Thyroid gland (tissue), 4 donors: ENCODE measurements at places on chromosomes 2 and 18. TPM values are rescaled to one million over a fixed set of nuclear protein-coding genes. Genes with fewer than 3 reads are reported as not detected.

DNA sequence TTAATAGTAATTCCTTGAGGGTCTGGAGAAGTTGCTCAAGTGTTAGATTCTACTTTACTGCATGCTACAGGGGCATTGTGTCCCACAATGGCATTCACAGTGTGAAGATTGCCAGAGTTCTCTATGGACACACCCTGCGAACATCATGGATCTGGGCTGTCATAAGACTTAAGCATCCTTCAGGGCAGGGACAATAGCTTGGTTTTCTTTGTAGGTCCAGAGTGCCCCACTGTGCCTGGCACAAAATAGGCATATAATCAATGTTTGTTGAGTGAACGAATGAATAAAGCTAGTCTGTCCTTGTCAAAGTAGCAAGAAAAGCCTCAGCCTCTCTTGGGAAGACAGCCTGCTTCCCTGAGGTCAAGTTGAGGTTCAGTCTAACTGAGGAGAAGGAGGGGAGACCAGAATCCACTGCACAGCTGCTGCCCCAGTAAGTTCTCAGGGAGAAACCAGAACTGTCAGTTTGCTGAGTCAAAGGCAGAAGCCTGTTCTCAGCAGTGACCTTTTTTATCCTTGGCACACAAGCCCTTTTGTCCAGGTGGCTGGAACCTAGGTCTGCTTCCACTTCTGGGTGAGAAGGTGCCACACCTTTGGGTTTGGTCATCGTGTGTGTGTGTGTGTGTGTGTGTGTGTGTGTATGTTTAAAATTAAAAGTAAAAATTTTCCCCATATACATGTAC lies 15.0 kb downstream of the INPP4A start:
- H3K27ac ChIP-seq, result no peak overlapping the region
- peak; percentile 33 for DNase-seq
- no peaks in the 10 kb centered on the region for H3K36me3 ChIP-seq
- no peaks in the 10 kb centered on the region for H3K27me3 ChIP-seq
- peaks cover 36% of the 10 kb centered on the region for H3K4me1 ChIP-seq

GRCh38 chr2:41123341-41123740 lies 671.5 kb upstream of the SLC8A1 start:
- no peak overlapping the region for H3K27ac ChIP-seq
- no peaks in the 10 kb centered on the region for H3K36me3 ChIP-seq
- H3K4me1 ChIP-seq, result no peaks in the 10 kb centered on the region
- no peak overlapping the region for H3K4me3 ChIP-seq
- no peaks in the 10 kb centered on the region for H3K27me3 ChIP-seq
- DNase-seq, result peak; percentile 5

CYB5A gene
- total RNA-seq, result 95.3 TPM

DNA sequence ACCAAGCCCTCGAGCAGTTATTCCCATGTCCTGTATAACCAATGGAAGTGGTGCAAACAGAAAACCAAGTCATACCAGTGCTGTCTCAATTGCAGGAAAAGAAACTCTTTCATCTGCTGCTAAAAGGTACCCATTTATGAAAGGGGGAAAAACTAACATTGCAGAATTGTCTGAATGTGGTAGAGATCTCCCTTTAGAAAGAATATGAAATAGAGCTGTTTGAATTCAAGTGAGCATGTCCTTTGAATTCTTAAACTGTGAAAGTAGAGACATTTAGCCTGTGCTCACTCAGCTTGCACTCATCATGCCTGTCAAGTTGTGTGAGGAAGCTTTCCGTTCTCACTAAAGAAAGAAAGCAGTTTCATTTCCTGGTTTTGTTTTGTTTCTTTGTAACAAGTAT lies 87.4 kb downstream of the EML4 start:
- no peaks in the 10 kb centered on the region for H3K27me3 ChIP-seq
- no peaks in the 10 kb centered on the region for H3K36me3 ChIP-seq
- H3K4me3 ChIP-seq, result no peak overlapping the region
- H3K27ac ChIP-seq, result no peak overlapping the region

KCNF1 gene
- total RNA-seq, result not detected

DNA sequence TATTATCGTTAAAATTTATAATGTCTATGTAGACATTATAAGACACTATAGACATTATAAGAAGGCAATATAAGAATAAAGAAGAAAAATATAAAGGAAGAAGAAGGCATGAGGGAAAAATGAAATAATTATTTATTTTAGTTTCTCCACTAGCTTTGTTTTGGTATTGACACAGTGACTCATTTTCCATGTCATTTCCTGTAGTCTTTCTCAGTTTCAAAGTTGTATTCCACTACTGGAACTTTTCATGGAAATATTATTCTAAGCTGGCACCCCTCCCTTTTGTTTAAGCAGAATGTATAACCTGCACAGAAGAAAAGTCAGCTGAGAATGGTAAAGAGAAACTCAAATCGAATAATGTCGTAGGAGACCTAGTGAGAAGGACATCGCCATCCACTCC lies 234.2 kb upstream of the NETO1 start:
- no peak overlapping the region for H3K27ac ChIP-seq
- DNase-seq, result no peak
- H3K4me1 ChIP-seq, result no peaks in the 10 kb centered on the region
- no peak overlapping the region for H3K4me3 ChIP-seq
- no peaks in the 10 kb centered on the region for H3K27me3 ChIP-seq

DNA sequence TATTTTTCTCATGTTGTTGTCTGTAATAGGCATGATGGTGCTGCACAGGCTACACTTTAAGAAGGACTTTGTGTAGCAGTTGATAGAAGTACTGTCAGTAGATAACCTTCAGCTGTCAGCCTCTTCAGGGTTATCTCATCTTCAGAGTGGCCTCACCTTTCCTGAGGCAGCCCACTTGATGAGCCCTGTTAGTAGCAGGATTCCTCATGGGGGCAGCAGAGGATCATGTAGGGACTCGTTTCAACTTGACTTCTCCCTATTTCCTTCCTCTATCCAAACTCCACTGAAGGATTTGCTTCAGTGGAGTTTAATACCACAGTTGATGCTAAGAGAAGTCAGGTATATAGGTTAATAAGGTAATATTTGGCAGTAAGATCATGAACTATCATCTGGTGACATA lies 530.3 kb upstream of the FSIP2 start:
- DNase-seq, result no peak
- no peaks in the 10 kb centered on the region for H3K27me3 ChIP-seq
- no peak overlapping the region for H3K4me3 ChIP-seq
- H3K4me1 ChIP-seq, result no peaks in the 10 kb centered on the region
- no peaks in the 10 kb centered on the region for H3K36me3 ChIP-seq

SERPINB11 gene
- not detected for total RNA-seq

CPO gene
- 2.1 TPM for total RNA-seq

ZNF638 gene
- 197 TPM for total RNA-seq

PPM1G gene
- total RNA-seq, result 75.2 TPM

DNA sequence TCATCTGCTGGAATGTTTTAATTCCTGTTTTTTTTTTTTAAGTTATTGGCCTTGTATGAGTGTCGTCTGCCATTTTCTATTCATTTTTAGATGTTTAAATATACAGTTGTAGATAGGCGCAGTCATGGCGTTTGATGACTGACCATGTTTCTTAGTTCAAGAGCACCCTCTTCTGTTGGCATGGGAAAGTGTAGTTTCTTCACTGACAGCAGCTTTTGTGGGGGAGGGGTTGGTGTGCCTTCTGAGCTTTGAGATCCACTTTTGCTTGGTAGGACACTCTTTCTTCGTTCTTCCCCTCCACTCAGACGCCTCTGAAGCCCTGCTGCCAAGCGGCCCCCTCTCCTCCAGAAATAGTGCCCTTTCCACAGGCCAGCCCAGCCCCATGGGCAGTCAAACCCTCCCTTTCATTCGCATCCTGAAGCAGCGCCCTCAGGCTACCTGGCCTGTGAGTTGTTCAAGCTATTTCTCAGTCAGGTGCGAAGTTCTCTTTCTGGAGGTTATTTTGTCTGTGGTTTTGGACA lies 492.0 kb downstream of the TNS1 start:
- H3K36me3 ChIP-seq, result no peaks in the 10 kb centered on the region
- H3K4me1 ChIP-seq, result peaks cover 14% of the 10 kb centered on the region
- peak; percentile 79 for DNase-seq
- H3K27ac ChIP-seq, result no peak overlapping the region
- H3K4me3 ChIP-seq, result no peak overlapping the region

ATOH8 gene
- total RNA-seq, result 82.8 TPM

- peaks cover 7% of the 10 kb centered on the region for H3K4me1 ChIP-seq
- peak; percentile 9 for DNase-seq
- H3K27me3 ChIP-seq, result no peaks in the 10 kb centered on the region
- H3K4me3 ChIP-seq, result peak overlapping the region; percentile 75
- no peaks in the 10 kb centered on the region for H3K36me3 ChIP-seq
Observed at GRCh38 chr2:112483042-112483473, 1.1 kb downstream of the TTL start.
